ENCODE measurements at places on chromosomes 3 and 15.

DNA sequence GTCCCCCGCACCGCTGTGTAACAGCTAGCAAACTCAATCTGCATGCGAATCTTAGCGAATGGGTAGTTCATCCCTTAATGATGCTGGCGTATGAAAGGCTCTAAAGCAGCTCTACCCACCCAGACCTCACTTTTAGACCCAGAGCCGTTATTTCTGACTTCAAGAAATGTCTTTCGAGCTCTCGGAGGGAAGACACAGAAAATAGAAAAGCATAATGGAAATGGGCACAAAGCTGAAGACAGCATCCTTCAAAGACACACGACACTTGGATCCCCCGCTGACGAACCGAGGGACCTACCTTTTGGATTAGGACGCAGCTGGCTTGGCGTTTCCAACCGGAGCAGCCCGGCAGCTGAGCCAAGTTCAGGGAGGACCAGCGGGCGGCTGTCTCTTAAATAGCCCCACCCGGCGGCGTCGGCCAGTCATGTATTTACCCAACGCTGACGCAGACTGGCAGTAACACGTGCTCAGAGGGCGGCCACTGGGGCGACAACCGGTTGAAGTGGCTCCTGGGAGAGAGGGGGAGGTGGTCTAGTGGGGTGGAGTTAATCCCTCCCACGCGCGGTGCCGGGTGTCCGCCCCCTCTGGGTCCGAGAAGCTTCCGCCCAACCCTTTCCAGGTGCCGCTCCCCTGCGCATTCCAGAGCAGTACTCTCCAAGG lies 1.5 kb downstream of the CCK start:
- no peak for DNase-seq

DNA sequence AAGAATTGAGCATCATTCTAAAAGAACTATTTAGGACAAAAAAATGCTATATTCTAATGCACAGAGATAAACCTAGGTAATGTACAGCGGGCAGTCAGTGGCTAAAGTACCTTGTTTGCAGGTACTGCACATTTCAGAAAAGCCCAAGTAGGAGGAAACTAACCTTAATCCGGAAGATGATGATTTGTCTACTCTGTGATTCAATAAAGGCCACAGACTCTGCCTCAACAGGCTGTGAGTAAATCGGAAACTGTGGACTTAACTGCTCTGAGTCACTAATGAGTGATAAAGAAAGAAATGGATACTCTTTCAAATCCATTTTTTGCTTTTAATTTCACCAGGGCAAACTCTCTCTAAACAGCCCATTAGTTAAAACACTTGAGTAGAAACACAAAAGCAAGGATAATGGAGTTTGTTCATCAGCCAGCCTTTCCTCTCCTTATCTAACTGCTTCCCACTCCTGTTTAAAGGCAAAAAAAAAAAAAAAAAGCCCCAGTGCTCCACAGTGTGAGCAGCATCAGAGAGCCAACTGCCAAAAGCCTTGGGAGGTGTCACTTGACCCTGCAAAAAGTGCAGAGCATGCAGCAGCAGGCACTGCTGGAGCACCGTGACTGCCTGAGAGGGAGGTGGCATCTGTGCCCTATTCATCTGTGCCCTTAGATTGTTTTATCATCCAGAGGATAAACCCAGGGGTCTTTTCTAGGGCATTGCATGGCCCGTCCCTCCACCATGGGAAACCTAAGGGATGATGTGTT lies 187.7 kb downstream of the SATB1 start:
- no peak for DNase-seq

DNA sequence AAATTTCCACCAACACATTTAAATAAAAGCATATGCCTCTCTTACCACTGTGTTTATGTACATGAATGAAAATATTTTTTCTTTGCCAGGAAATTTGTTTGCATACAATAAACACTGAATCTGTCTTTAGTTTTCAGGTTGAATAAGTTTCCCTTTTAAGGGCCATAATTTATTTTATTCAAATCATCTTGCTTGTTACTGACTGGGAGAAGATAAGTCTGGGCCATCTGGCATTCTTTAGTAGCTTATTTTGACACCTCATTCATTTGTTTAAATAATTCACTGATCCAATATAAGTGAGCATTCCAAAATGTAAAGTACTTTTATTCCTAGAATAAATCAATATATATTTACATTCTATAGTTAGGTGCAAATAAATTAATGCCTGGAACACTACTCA lies 1001.3 kb downstream of the PLOD2 start:
- DNase-seq = no peak

DNA sequence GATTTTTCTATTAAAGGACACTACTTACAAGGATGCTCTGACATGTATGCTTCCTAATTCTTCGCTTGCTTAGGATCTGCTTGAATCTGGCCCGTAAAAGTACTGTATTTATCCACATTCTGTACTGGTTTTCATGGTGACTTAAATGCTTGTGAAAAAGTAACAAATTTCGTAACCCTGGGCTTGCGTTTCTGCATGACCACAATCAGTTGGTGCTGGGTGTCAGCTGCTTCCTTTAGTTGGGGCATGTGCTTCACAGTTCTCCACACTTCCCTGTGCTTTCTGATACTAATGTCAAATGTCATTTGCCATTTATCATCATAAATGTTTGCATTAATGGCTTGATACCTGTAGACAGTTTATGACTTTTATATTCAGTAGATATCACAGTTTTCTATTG lies 218.4 kb upstream of the MLF1 start:
- DNase-seq = no peak

DNA sequence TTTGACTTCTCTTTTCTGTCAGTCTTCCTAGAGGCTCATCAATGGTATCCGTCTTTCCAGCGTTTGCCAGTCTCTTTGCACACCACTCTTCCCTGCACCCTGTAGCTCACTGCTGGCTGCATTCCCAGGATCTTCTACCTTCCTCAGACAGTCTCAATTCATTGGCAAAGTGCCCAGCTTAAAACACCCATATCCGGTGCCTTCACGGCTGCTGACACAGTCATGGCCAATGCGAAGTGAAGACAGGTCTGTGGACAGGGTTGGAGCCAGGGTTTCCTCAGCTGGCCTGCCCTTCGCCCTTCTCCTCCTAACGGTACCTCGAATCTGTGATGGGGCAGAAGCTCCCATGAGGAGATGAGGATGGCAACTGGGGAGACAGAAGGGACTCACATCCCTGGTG lies 36.1 kb downstream of the PTH1R start:
- no peak for DNase-seq

DNA sequence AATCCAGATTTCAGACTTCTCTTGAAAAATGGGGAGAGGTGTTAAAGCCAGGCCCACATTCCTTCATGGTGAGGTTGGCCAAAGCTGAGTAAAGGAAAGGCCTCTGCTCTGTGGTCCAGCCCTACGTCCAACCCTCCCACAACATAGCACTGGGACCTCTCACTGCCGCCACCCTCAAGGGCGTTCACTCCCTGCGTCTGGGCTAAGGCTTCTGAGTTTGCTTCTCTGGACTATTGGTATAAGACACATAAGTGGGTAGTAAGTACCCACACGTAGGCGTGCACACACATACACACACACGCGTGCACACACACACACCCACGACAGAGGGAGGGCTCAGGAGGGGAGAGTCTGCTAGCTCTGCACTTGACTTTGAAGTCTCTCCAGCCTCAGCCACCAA lies 80.2 kb upstream of the PXYLP1 start:
- DNase-seq = no peak

DNA sequence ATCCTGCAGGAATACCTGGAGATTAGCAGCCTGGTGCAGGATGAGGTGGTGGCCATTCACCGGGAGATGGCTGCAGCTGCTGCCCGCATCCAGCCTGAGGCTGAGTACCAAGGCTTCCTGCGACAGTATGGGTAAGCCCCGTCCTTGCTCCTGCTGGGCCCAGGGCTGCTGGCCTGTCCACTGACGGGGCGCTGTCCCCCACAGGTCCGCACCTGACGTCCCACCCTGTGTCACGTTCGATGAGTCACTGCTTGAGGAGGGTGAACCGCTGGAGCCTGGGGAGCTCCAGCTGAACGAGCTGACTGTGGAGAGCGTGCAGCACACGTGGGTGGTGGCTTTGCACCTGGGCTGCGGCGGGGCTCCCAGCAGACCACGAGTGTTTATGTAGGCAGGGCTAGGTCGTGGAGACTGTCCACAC lies 5.0 kb downstream of the FES start:
- DNase-seq = no peak

DNA sequence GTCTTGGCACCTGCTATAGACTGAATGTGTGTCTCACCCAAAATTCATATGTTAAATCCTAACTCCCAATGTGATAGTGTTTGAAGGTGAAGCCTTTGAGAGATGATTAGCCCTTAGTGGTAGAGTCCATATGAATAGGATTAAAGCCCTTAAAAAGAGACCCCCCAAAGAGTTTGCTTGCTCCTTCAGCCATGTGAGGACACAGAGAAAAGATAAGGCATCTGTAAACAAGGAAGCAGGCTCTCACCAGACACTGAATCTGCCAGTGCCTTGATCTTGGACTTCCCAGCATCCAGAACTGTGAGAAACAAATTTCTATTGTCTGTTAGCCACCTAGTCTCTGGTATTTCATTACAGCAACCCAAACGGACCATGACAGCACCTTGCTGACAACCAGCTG lies 16.6 kb downstream of the KPNA1 start:
- DNase-seq = no peak

DNA sequence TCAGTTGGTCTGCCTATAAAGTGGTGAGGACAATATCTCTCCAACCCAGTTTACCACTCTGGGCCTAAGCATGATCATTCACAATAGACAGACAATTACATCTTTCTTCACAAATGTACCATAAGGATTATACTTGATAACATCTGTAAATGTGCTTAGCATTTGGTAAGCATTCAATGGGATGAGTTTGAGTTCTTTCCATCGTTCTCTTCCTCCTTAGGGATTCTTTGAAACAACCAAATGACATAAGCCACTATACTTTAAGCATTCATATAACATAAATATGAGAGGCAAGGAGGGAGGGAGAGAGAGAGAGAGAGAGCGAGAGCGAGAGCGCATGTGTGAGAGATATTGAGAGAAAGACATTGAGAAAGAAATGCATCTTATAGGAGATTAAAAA lies 303.3 kb upstream of the CBLB start:
- no peak for DNase-seq

DNA sequence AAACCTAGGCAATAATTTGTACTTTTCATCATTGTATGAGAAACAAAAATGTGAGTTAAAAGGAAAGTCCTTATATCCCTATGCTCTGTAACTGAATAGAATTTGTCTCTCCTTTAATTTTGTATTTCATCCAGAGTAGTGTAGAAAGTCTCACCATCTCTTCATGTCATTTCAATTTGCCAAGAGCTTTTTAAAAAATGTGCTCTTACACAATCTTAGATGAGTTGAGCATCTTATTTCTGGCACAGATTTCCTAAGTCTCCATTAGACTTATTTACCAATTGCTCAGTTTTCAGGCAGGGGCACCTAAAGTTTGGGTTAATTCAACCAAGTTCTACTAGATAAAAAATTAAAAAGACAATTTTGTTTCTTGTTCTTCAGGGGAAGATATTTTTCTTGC lies 201.5 kb upstream of the RBMS3 start:
- no peak for DNase-seq

DNA sequence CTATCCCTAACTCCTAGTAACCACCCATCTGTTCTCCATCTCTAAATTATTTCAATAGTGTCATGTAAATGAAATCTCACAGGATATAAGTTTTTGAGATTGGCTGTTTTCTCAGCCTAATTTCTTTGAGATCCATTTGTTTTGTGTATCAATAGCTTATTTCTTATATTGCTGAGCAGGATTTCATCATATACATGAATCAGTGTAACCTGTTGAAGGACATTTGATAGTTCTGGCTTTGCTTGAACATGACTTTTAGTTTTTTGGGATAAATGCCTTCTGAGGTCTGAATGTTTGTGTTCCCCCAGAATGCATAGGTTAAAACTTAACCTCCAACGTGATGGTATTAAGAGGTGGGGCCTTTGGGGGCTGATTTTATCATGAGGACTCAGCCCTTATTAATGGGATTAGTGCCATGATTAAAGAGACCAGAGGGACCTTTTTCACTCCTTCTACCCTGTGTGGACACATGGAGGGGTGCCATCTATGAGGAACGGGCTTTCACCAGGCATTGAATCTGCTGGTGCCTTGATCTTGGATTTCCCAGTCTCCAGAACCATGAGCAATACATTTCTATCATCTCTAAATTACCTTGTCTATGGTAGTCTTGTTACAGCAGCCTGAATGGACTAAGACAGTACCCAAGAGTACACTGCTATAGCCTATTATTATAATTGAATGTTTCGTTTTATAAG lies 118.3 kb downstream of the FNDC3B start:
- DNase-seq = no peak

- DNase-seq = no peak
These were observed 116.3 kb downstream of the VPS13C start for GRCh38 chr15:61943992-61944391.

DNA sequence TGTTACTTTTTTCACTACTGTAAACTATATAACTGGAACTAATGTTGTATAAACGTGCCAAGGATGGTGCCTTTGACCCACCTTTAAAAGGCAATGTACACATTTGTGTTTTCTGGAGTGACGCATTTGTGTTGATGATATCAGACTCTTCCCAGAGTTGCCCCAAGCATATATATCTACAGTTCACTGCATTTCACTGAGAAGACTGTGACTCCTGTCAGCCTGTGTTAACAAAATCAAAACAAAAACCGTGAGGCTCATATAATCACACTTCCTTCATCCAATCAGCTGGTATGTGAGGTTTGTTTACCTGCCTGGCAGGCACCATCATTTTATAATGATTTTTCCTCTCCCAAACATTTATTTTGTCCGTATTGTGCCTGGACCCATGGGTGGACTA lies 117.6 kb upstream of the ROBO1 start:
- no peak for DNase-seq

DNA sequence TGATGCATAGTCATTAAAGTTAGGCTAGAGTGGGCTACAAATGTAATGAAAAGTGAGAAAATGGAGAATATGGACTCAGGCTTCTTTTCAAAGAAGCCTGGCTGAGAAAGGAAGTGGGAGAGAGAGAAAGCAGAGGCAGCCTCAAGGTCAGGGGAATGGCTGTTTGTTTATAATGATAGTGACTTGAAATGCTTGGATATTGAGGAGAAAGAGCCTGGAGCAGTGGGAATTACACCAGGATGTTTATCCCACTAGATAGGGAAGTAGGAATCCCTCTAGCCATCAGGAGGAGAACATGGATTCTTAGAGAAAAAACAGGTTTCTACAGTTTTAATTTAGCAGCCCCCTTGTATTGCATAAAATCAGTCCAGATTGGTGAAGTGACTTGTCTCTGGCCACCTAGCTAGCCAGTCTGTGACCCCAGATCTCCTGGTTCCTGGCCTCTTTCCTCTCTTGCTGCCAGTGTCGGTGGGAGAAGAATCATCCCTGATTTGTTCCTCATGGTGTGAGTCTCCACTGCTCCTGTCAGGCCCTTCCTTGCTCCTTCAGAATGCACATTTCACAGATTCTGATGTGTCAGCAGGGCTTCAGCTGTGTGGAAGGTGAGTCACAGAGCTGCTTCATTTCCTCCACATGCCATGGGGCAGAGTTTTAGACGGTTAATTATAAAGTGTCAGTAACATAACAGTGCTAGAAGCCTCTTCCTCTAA lies 32.9 kb downstream of the SEMA6D start:
- DNase-seq = no peak

Data from stimulated activated CD8-positive, alpha-beta memory T cell treated with anti-CD3 and anti-CD28 coated beads, Interleukin-15, amount 100 ng/mL, for 4 hours (primary cell).